SJCRH30 (cell line): ENCODE measurements at places on chromosomes 3 and 15. TPM values are rescaled to one million over a fixed set of nuclear protein-coding genes. Genes with fewer than 3 reads are reported as not detected.

DNA sequence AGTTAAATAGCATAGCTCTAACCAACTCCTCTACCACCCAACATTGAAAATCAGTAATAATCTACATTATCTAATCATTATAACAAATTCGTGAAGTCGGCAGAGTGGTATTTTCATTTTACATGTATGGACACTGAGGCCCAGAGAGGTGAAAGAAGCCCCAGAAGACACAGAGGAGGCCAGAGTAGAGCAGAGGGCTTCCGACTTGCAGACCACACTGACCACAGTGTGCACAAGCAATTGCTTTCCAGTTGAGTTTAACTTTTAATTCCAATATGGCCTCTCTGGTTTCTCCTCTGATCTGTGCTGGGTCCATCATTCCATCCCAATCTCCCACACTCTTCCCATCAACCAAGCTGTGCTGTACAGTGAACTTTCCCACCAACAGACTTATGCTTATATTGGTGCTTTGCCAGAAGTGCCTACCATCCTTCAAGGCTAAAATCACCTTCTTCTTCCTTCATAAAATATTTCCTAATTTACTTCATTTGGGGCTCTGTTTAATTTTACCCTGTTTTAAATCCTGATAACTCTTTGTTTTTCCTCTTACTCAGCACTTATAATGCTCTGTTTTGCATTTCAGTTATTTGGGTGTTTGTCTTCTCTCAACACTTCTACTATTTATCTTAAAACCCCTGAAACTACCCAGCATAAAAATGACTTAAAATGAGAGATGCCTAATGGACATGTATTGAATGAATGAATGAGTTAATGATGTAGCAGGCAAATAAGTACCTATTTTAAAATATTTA, 81.8 kb upstream of the TNFSF10 start:
- DNase-seq = no peak

DNA sequence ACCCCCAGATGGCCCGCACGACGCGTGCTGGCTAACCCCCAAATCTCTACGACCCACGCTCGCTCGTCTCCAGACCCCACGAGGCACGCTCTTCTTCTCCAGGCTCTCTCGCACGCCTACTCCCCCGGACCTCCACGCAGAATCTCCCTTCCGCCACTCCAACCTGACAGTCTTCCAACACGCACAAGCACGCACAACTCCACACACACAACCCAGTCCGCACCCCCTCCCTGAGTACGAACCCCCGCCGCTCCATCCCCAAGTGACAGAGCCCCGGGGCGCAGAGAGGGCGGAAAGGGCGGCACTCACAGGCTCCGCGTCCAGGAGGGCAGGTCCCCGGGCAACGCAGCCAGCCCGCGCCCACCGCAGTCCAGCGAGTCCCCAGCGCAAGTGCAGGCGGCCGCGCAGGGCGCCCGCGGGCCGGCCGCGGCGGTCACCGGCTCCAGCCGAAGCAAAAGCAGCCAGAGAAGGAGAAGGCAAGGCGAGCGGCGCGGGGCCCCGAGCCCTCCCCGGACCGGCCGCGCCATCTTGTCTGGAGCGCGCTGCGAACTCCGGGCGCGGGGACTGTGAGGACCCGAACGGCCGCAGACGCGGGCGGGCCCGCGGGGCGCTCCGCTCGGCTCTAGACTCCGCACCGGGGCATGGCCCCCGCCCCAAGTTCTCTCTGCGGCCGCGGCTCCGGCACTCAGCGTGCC, 794 bp downstream of the LRIG1 start:
- DNase-seq = peak; percentile 21

DNA sequence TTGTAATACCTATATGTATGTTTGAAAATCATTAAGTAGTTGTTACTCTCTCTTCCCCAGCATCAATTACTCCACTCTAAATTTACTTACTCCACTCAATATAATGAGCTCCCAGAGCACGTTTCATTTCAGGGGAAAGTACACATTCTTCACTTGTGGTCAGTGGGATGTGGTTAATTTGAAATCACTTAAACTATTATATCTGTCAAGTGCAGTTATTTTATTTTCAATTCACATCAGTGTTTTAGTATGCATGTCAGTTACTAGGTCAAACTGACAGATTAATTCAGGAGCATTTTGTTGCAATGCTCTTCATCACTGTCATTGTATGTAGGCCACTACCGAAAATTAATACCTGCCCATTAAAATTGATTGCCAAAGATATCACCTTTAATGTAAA, 376.1 kb downstream of the ZIC4 start:
- DNase-seq = no peak

DNA sequence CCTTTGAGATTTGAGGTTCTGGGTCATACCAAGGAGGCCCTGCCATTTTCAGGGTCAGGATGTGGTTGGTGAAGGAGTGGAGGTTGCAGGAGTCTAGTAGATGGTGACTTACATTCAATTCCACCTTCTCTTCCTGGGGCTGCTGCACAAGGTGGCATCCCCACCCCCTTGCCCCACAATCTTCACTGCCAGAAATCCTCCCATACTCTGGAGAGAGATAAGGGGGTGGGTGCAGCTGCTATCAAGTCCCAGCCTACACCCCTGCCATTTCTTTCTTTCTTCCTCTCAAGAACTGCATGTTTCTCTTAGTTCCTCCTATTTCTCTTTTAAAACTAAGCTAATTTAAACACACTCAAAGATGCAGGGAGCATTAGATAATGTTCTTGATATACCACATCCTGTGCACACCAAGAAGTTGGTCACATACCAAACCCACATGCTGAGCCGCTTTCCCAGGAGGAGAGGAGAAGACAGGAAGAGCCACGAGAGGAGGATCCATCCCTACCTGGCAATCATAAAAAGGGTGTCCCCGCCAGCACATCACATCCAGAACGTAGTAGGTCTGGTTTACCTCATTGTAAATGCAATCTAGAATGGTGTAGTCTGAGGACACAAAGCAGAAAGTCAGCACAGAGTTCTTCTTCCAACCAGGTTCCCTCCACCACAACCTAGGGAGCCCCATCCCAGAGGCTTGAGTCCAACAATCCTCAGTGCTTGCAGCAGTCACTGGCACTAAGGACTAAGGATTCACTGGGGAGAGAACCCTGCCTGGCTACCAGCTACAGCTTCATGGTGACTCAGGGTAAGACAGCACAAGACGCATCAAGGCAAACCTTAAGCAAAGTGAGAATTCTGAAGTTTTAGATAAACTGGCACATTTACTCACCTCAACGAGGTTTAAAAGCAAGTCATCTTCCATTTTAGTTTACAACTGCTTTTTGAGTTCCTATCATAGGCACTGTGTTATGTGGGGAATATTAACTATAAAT, 18.5 kb downstream of the SNUPN start:
- DNase-seq = no peak

GRCh38 chr3:65146179-65146578, 458.4 kb upstream of the ADAMTS9 start:
- no peak for DNase-seq

- DNase-seq = no peak
Measured at GRCh38 chr15:45842151-45842550, 207.3 kb downstream of the SQOR start.

- no peak for DNase-seq
Measured at GRCh38 chr3:58116161-58116955, 94.4 kb downstream of the DNASE1L3 start.

GRCh38 chr15:92457471-92458041, 63.9 kb downstream of the ST8SIA2 start:
- no peak for DNase-seq

DNA sequence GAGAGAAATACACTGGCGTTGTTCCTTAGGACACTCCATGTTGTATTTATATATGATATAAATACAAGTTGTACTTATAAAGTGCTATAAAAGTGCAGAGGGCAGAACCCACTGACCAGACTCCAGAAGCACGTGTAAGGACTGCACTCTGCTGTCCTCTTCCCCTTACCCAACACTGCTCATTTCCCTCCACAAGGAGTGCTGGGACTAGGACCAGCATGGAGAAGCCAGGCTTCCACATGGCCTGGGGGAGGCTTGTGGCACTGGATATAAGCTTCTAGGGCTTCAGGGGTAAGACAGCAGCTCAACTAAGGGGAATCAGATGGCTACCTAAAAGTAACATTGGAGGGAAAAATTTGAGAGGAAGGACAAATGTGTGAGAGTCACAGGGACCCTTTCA, 556.9 kb downstream of the IGSF11 start:
- no peak for DNase-seq

DNA sequence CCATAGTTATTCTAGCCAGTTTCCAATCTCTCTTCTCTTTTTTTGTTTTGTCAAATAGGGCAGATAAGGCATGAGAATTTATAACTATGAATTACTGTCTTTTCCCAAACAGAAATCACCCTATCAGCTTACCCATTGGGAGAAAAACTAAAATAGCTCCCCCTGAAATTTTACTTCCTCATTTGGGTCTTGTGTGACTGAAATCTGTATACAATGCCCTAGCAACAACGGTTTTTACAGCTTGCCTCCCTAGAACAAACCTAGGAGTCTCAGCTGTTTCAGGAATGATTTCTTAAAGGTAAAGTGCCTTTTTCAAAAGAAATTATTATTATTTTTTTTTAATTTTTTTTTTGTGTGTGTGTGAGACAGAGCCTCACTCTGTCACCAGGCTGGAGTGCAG, 56.8 kb downstream of the CD86 start:
- DNase-seq = no peak

DNA sequence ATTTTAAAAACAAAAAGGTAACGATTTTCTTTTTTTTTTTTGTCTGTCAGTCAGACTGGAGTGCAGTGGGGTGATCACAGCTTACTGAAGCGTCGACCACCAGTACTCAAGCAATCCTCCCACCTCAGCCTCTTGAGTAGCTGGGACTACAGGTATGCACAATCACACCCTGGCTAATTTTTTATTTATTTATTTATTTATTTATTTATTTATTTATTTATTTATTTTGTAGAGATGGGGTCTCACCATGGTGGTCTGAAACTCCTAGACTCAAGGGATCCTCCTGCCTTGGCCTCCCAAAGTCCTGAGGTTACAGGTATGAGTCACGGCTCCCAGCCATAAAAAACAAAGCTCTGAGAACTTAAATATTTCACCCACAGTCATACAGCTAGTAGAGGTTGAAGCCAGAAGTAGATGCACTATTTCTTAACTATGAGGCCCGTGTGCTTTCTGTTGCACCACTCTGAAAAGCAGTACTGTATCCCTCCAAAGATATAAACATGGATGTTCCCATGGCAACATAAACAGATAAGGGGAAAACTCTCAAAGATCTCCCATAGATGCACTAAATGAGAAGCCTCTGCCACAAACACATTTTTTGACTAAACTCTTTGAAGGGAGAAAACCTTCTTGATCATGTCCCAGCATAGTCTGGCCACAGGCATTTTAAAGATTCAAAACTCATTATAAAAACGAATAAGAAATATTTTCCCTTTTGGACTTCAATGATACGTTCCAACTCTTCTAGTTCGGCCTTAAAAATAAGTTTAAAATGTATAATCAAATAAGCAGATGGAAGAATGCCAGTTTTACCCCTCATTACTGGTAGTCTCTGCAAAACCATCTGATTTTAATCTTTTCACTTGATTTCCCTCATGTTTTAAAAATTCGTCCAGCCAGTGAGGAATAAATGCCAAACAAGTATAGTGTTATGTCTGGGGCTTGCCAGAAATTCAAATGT, 162.3 kb upstream of the ARHGEF26 start:
- DNase-seq = no peak

GRCh38 chr15:59941612-59942011, 62.5 kb upstream of the FOXB1 start:
- no peak for DNase-seq

GRCh38 chr3:12707449-12707848, 43.5 kb upstream of the RAF1 start:
- no peak for DNase-seq

GRCh38 chr3:177777699-177778098, 580.4 kb upstream of the TBL1XR1 start:
- DNase-seq = peak; percentile 83

DNA sequence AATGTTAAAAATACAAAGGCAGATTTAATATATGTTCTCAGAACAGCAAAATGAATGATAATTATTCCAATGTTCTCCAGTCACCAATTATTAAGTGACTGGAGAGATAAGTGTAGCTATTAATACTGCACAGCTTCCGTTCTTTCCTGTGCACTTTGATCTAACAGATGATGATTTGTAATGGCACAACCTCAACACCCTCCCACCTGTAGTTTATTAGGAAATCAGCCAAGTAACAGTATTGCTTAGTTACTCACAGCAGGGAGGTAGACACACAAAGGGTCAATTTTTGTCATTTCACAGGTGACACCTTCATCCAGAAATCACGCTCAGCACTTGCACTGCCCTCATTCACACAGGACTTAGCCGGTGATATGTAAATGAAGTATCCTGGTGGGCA, 688.1 kb downstream of the EPHA3 start:
- no peak for DNase-seq

DNA sequence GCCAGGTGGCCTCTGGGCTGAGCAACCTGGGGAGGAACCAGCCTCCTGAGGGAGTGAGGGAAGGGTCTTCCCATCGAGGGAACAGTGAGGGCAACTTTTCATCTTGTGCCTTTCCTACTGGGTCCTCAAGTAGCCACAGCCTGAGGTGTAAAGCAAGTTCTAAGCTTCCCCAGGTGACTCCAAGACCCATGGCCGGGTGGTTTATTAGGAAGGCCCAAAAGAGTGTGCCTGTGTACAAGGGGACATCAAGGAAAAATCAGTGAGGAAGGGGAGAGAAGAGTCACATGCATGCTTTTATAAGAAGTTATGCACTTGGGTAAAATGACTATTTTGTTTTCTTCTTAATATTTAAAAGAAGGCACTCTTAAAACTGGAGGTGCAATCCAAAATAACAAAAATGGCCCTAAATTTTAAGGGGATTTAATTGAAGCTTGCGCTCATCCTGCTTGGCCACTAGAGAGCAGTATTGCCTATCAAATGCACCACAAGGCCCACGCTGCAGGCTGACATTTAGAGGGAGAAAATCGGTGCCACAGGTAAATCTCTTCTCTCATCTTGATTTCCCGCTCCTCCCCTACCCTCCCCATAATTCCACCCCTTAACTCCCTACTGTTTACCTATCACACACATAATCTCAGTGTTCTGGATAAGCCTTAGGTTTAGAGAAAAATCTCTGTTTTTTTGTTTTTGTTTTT, 6.7 kb downstream of the NANOGP8 start:
- peak; percentile 27 for DNase-seq

GRCh38 chr15:66940368-66940767, 125.0 kb upstream of the SMAD3 start:
- DNase-seq = no peak

- no peak for DNase-seq
Measured at GRCh38 chr15:74193299-74193718, 9.3 kb downstream of the STRA6 start.

The KCNMB3 gene
- 1.3 and 1.6 TPM in 2 replicates for total RNA-seq

The ACAA1 gene
- 14.9 and 15.0 TPM in 2 replicates for total RNA-seq

The MEGF11 gene
- 7.3 and 8.7 TPM in 2 replicates for total RNA-seq

The CCDC9B gene
- total RNA-seq = 2.4 and 3.2 TPM in 2 replicates

The ACAN gene
- total RNA-seq = not detected in 2 replicates

The ZFAND6 gene
- total RNA-seq = 118 and 123 TPM in 2 replicates
